GM12892 (cell line): ENCODE measurements at places on chromosomes 13 and 19.

DNA sequence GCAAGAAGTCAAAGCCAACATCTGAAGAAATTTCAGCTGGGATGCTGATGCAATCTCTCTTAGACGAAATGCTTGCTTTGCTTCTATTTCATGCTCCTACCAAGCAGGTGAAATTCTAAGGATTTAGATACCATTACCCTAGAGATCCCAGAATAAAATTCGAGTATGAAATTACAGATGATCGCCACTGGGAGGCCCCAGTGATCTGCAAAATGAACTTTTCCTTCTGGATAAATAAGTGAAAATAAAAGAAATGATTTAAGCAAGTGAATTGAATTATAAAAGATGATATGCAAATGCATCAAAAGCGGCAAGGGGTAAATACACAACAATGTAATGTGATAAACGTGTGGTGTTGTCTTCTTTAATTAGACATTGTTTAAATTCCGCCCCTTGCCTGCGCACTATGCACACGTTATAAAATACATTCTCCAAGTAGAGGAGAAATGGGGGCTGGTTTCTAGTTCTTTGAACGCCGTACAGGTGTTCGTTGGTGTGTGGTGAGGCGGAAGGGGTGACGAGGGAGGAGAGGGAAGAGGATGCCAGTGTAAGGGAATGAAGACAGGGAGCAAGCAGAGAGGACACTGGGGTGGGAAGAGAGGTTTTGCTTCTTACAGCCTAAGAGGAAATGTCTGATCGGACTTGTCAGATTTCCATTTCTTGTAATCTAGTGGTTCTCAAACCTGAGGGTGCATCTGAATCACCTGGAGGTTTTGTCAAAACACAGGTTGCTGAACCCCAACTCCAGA lies 58.0 kb downstream of the ERCC5 start:
- DNase-seq, result no peak

- no peak for DNase-seq
These were observed 414 bp upstream of the ADAT3 start for GRCh38 chr19:1904860-1905109.

- no peak for DNase-seq
These were observed 50.5 kb downstream of the SGCG start for GRCh38 chr13:23231241-23231640.

GRCh38 chr19:6233056-6233826 lies 46.5 kb downstream of the MLLT1 start:
- no peak for DNase-seq

GRCh38 chr13:114067381-114067885 lies 65.0 kb downstream of the RASA3 start:
- no peak for DNase-seq

- DNase-seq, result no peak
These were observed 57.1 kb downstream of the ALOX5AP start for GRCh38 chr13:30792285-30793000.

GRCh38 chr19:44611812-44612295 lies 1.5 kb upstream of the IGSF23 start:
- no peak for DNase-seq

DNA sequence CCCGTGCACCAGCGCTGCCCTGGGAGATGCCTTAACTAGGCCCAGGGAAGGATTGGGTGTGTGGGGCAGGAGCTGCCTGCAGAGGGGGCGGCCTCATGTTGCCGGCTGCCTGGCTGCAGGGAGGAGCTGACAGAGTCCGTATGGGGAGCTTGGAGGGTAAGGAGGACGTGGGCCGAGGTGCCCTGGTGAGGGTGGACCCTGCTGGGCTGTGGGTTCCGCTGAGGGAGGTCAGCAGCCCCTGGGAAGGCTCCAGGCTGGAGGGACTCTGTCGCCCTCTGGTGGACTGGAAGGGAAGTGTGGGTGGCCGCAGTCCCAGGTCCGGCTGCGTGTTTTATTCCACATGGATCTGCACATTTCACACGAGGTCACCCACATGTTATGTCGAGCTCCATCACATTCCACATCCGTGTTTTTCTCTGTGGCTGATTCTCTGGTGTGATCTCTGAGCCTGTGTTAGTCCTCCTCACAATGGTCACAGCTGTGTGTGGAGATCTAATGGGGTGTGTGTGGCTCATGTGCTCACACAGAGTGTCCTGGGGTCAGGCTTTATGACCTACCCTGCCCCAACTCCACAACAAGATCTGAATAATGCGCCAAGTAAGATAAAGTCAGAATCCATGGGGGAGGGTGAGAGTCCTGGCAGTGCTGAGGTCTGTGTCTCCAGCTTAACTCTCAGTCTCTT lies 1.8 kb upstream of the CEACAM8 start:
- peak; percentile 25 for DNase-seq

GRCh38 chr13:108408672-108409071 lies 139.2 kb downstream of the TNFSF13B start:
- no peak for DNase-seq

GRCh38 chr19:30744741-30745475 lies 372.7 kb downstream of the ZNF536 start:
- no peak for DNase-seq

GRCh38 chr19:40410030-40410389 lies 3.2 kb downstream of the PRX start:
- DNase-seq, result no peak

DNA sequence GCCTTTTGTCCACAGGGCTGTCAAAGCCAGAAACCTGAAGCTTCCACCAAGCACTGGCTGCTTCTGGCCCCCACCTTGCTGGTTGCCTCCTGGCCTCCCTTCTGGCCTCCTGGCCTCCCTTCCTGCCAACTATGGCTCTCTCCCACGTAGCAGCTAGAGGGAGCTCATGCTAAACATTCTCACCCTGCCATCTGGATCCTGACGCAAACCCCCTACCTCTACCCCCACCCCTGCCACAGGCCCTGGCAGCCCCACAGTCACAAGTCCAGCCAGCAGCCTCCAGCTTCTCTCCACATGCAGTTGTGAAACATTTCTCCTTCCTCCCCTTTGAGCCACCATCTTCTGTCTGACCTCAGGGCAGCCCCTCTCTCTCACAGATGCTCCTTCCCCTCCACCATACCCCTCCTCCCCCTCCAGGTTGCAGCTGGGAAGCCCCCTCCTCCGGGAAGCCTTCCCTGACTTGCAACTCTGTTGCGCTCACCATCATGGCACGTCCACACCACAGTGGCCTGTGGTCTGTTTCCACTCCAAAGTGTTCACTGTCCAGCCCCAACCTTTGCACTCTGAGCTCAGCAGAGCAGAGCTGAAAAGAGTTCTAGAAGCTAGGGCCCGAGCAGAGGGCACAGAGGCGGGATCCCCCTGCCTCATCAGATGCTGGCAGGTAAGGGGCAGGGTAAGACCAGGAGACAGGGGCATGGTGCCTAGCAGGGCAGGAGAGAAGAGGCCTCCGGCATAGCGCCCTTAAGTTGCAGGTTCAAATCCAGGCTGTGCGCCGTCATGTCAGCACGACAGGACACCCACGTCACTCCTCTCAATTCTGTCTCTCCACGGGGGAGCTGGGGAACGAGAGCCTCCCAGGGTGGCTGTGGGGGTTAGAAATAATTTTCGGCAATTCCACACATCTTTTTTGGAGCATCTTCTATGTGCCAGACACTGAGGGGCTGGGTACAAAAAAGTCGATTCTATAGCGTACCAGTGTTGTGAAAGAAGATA lies 7.3 kb downstream of the ADGRL1 start:
- no peak for DNase-seq

- no peak for DNase-seq
These were observed 1.7 kb upstream of the PCDH17 start for GRCh38 chr13:57629821-57630235.

DNA sequence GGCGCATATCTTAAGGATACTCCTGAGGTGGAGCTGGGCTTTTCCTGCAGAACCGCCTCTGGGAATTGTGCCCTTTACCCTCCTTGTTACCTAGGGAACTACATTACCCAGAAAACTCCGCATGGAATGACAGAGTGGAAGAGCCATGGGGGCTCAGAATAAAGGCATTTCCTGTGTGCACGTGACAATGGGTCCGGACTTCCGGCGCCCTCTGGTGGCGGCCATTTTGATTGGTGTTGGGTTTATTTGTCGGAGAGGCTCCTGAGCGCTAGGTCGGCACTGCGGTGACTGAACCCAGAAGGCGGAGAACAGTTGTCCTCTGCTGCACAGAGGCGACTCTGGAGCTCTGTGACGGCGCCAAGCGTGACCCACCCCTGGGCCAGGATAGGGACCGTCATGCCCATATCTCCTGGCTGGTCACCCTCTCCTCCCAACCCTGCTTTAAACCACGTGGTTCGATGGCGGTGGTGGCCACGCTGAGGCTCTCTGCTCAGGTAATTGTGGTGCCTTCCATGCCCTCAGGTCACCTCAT lies at the start of gene ZNF587B:
Gene ZNF587B, plus strand, starts transcription at position 229 of the 532 bp plus-strand sequence. Its CDS starts 230 bp downstream, at position 459.
- no peak for DNase-seq

GRCh38 chr19:2282862-2283237 lies 875 bp upstream of the PEAK3 start:
- DNase-seq, result no peak

GRCh38 chr19:51323481-51324166 lies 12.2 kb downstream of the IGLON5 start:
- no peak for DNase-seq

GRCh38 chr13:51235186-51235585 lies 13.0 kb downstream of the FAM124A start:
- DNase-seq, result no peak

DNA sequence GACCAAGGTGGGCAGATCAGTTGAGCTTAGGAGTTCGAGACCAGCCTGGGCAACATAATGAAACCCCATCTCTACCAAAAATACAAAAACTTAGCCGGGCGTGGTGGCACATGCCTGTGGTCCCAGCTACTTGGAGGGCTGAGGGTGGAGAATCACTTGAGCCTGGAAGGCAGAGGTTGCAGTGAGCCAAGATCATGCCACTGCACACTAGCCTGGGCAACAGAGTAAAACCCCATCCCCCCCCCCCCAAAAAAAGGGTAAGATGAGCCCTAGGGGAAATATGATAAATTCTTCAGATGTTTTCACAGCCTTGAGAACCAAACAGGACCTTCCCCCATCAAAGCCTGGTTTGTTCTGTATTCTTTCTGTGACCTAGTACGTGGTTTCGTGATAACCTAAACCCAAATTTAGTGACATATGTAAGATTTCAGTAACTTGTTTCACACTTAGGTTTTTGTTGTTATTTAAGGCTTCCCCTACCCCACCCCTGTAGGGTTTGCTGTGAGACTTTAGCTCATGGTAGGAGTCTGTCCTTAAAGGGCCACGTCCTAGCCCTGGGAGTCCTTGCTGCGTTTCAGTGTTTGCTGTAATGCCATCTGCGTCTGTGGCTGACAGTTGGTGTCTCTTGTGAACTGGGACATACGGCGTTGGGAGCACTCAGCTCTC lies 49.6 kb downstream of the MYO9B start:
- peak; percentile 61 for DNase-seq

DNA sequence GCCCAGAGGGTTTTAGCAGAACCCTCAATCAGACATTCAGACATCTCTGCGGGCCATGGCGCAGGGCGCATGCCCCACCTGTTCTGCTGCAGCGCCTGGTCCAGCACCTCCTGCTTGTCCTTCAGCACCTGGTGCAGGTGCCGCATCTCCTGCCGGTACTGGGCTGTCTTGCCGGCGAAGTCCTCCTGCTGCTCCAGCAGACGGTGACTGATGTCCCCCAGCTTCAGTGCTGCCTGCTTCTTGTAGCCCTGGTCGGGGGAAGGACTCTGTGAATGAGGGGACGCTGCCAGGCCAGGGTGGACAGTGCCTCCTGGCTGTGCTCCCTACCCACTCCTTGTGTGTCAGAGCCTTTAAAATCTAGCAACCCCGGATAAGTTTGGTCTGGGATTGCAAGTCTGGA lies 12.2 kb upstream of the SLC7A9 start:
- no peak for DNase-seq

DNA sequence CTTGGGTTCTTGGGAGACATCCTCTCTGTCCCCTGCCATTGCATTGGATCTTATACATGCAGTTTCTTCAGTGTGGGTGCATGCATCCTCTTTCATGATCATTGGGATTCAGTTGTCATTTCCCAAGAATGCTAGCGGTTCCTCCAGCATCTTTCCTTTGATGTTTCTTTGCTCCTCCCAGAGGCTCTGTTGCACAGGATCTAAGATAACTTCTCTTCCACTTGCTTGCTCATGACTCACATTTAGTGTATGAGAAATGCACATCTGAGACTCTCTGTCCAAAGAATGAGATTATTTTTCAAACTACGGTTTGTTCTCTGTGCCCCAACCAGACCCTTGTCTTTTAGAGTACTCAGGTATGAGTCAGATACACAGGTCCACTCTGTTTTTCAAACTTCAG lies 197.1 kb downstream of the NDFIP2 start:
- DNase-seq, result no peak

DNA sequence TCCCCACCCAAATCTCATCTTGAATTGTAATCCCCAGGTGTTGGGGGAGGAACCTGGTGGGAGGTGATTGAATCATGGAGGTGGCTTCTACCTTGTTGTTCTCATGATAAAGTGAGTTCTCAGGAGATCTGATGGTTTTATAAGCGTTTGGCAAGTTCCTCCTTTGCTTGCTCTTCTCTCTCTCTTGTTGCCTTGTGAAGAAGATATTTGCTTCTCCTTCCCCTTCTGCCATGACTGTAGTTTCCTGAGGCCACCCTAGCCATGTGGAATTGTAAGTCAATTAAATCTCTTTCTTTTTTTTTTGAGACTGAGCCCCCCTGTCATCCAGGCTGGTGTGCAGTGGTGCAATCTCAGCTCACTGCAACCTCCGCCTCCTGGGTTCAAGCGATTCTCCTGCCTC lies 34.4 kb downstream of the VSTM1 start:
- no peak for DNase-seq

DNA sequence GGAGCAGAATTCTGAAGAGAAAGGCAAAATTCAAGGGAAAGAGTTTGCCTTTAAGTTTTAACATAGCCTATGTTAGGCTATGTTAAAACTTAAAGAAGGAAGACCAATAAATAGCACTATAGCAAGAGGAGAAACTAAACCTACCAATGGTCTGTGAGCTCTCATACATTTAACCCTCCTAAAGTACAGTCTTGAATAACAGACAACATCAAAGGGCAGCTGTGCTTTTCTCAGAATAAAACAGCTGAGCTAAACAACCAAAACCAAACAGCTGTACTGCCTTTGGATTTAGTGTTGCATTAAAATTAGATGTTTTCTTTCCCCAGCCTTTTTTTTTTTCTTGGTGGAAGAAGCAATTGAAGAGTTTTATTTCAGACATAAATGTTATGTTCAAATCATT lies 34.0 kb downstream of the KLF5 start:
- DNase-seq, result no peak

DNA sequence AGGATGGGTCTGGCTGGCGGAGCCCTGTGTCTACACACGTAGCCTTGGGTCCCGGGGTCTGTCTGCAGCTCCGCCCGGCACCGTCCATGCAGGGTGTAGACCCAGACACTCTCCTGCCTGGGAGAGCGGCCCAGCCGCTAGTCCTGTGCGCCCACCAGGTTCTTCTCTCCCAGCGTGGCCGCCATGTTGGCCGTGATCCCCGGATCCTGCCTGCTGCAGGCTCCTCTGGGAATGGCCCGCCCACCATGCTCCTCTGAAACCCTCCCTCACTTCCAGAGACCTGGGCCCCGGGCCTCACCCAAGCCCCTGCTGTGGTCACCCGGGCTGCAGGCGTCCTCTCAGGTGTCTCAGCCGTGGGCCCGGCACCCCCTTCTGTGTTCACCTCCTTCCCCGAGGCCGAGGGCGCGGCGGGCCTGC lies 57.7 kb upstream of the MCF2L start:
- DNase-seq, result no peak

- DNase-seq, result no peak
These were observed 216.5 kb downstream of the DCLK1 start for GRCh38 chr13:35914662-35915061.
